ENCODE measurements at places on chromosomes 5 and 9. TPM values are rescaled to one million over a fixed set of nuclear protein-coding genes. Genes with fewer than 3 reads are reported as not detected.

PTGR1 gene
- 46.3 TPM for total RNA-seq

PCDH1 gene
- total RNA-seq: 5.1 TPM

CSF1R gene
- total RNA-seq: 0.27 TPM

DDX46 gene
- total RNA-seq: 61.7 TPM

NR5A1 gene
- 0.25 TPM for total RNA-seq

PRSS3 gene
- total RNA-seq: not detected

CRHBP gene
- 5.3 TPM for total RNA-seq

GRCh38 chr5:100841358-100842076, 61.6 kb downstream of the ST8SIA4 start:
- H3K36me3 ChIP-seq: no peaks in the 10 kb centered on the region
- no peak overlapping the region for H3K27ac ChIP-seq
- DNase-seq: no peak
- peaks cover 1% of the 10 kb centered on the region for H3K27me3 ChIP-seq

DNA sequence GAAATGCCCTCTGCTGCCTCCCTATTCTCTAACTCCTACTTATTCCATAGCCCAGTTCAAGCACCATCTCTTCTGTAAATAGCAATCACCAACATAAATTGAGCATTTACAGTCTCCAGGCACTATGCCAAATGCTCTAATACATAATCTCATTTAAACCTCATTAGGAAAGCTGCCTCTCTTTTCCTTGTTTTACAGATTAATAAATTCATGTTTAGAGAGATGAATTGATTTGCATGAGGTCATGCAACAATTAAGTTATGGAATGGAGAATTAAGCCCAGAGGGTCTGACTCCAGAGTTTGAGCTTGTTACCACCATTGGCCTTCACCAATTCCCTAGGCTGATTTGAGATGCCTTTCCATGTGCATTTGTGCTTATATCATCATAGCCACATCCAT, 23.4 kb upstream of the RFX3 start:
- no peak overlapping the region for H3K27ac ChIP-seq
- DNase-seq: no peak
- H3K36me3 ChIP-seq: peaks cover 5% of the 10 kb centered on the region
- H3K27me3 ChIP-seq: no peaks in the 10 kb centered on the region

DNA sequence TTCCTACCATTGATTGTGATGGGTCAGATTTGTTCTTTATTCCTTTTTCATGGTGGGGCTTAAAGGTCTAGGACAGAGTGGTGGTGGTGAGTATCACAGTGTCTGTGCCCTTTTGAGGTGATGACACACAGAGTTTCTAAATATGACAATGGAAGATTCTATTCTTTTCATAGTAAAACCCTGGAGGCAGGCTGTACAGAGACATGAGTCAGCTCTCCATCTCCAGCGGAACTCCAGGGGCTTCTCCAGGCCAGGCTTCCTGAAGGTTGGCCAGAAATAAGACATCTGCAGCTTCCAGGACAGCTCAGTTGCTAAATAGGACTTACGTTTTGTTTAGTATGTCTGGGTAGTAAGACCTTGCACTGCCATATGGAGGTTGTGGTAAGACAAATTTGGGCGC, 229.5 kb downstream of the CD180 start:
- DNase-seq: no peak
- no peaks in the 10 kb centered on the region for H3K36me3 ChIP-seq
- peaks cover 4% of the 10 kb centered on the region for H3K4me1 ChIP-seq
- no peak overlapping the region for H3K4me3 ChIP-seq
- H3K27ac ChIP-seq: no peak overlapping the region
- H3K27me3 ChIP-seq: no peaks in the 10 kb centered on the region

GRCh38 chr5:65061974-65062353, 293.2 kb downstream of the CWC27 start:
- H3K4me1 ChIP-seq: peaks cover 44% of the 10 kb centered on the region
- DNase-seq: no peak
- H3K4me3 ChIP-seq: no peak overlapping the region
- no peak overlapping the region for H3K27ac ChIP-seq

- no peaks in the 10 kb centered on the region for H3K36me3 ChIP-seq
- no peak for DNase-seq
- peaks cover 8% of the 10 kb centered on the region for H3K4me1 ChIP-seq
- H3K27me3 ChIP-seq: peaks cover 1% of the 10 kb centered on the region
- H3K4me3 ChIP-seq: no peak overlapping the region
- H3K27ac ChIP-seq: no peak overlapping the region
Observed at GRCh38 chr5:170333161-170333910, 35.8 kb upstream of the LCP2 start.

DNA sequence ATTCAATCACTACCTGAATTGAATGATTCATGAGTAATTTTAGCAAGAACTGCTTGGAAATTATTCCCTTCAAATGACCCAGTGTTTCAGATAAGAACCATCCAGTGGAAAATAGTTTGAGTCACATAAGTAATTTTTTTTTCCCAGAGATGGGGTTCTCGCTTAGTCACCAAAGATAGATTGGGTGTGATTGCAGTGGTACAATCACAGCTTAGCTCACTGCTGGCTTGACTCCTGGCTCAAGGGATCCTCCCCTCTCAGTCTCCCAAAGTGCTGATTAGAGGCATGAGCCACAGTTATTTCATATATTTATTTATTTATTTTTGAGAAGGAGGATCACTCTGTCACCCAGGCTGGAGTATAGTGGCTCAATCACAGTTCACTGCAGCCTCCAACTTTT, 574.5 kb upstream of the ARRDC3 start:
- H3K27me3 ChIP-seq: no peaks in the 10 kb centered on the region
- DNase-seq: no peak
- H3K4me3 ChIP-seq: no peak overlapping the region
- peaks cover 6% of the 10 kb centered on the region for H3K4me1 ChIP-seq
- no peaks in the 10 kb centered on the region for H3K36me3 ChIP-seq

DNA sequence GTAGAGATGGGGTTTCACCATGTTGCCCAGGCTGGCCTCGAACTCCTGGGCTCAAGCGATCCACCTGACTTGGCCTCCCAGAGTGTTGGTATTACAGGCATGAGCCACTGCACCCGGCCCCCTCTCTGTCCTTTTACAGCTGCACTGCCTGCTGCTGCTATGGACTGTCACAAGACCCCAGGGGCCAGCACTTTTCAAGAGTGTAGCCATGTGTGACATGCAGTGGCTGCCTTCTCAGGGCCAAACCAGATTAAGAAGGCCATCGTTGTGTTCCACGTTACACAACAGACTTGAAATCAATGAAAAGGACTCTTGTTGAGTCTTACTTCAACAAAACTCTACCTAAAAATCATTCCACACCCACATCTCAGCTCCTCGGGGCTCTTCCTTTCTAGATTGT, 78.9 kb upstream of the ICE1 start:
- no peaks in the 10 kb centered on the region for H3K27me3 ChIP-seq
- H3K27ac ChIP-seq: peak overlapping the region; percentile 36
- H3K36me3 ChIP-seq: peaks cover 2% of the 10 kb centered on the region
- no peak overlapping the region for H3K4me3 ChIP-seq
- H3K4me1 ChIP-seq: peaks cover 55% of the 10 kb centered on the region
- no peak for DNase-seq

GRCh38 chr5:142821733-142822487, 51.7 kb downstream of the ARHGAP26 start:
- H3K4me1 ChIP-seq: peaks cover 12% of the 10 kb centered on the region
- H3K36me3 ChIP-seq: no peaks in the 10 kb centered on the region
- no peak for DNase-seq
- no peaks in the 10 kb centered on the region for H3K27me3 ChIP-seq
- H3K4me3 ChIP-seq: no peak overlapping the region
- H3K27ac ChIP-seq: no peak overlapping the region

- H3K27me3 ChIP-seq: no peaks in the 10 kb centered on the region
- no peak overlapping the region for H3K4me3 ChIP-seq
- H3K27ac ChIP-seq: no peak overlapping the region
Observed at GRCh38 chr5:94196953-94197352, 421.5 kb downstream of the KIAA0825 start.

GRCh38 chr9:124299515-124300090, 41.9 kb downstream of the NEK6 start:
- H3K4me3 ChIP-seq: no peak overlapping the region
- no peaks in the 10 kb centered on the region for H3K36me3 ChIP-seq
- peaks cover 36% of the 10 kb centered on the region for H3K4me1 ChIP-seq
- H3K27me3 ChIP-seq: no peaks in the 10 kb centered on the region
- no peak overlapping the region for H3K27ac ChIP-seq

GRCh38 chr5:137195483-137195882, 303.6 kb downstream of the SPOCK1 start:
- DNase-seq: no peak
- H3K36me3 ChIP-seq: no peaks in the 10 kb centered on the region
- H3K4me1 ChIP-seq: no peaks in the 10 kb centered on the region
- H3K27ac ChIP-seq: no peak overlapping the region
- H3K27me3 ChIP-seq: peaks cover 45% of the 10 kb centered on the region

DNA sequence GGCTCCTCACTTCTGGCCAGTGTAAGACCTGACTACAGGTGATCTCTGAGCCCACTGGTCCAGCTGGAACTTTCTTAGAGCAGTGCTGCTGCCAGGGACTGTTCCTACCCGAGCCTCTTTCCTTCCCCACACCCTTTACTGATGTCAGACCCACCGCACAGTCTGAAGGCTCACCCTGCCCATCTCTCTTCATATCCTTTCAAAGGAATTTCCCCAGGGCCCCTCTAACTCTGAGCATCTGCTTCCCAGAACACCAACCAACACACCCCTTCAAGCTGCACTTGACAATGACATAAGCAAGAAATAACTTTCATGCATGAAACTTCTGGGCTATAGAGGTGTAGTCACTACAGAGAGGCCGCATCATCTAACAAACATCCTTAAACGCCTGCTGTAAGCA, 119.6 kb downstream of the GABBR2 start:
- H3K4me3 ChIP-seq: no peak overlapping the region
- no peaks in the 10 kb centered on the region for H3K4me1 ChIP-seq
- no peak overlapping the region for H3K27ac ChIP-seq
- peaks cover 42% of the 10 kb centered on the region for H3K27me3 ChIP-seq
- DNase-seq: no peak
- no peaks in the 10 kb centered on the region for H3K36me3 ChIP-seq

DNA sequence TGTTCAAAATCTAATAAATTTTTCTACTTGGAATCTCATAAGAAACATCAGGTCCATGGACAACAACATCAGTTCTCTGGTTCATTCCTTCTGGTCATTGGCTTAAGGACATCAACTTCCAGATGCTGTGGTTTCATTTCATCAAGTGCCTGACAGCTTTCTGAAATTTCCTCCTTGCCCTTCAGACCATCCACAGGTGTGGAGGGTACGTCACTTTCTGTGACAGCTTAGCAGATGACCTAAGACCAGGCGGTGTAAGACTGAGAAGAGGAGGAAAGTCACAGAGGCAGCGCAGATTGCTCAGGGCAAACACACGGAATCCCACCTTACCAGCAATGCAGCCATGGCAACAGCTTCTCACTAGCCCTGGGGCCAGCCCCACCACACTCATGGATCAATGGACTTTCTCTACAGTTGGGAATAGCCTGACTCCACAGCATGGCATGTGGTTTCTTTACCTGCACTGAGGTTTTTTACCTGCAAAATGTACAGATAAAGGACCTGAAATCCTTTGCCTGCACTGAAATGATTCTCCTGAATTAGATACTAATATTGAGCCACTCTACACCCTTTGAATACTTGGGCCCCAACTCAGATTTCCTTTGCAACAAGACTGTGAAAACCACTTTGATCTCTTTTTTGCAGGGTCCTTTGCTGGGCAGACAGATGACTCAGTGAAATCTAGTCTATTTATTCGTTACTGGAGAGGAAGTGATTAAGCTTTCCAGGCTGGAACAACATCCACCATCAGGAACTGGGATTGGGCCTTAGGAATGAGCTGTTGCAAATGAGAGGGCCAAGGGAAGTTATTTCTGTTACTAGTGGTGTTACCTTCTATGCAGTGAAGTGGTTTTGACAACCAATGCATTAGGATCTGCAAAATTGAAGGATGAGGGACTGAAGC, 26.9 kb downstream of the TICAM2 start:
- H3K27ac ChIP-seq: no peak overlapping the region
- H3K4me1 ChIP-seq: no peaks in the 10 kb centered on the region
- DNase-seq: no peak
- H3K4me3 ChIP-seq: no peak overlapping the region
- peaks cover 3% of the 10 kb centered on the region for H3K36me3 ChIP-seq

GRCh38 chr9:14389657-14390056, 75.7 kb upstream of the NFIB start:
- H3K27ac ChIP-seq: peak overlapping the region; percentile 13
- H3K4me3 ChIP-seq: no peak overlapping the region
- H3K4me1 ChIP-seq: peaks cover 29% of the 10 kb centered on the region

DNA sequence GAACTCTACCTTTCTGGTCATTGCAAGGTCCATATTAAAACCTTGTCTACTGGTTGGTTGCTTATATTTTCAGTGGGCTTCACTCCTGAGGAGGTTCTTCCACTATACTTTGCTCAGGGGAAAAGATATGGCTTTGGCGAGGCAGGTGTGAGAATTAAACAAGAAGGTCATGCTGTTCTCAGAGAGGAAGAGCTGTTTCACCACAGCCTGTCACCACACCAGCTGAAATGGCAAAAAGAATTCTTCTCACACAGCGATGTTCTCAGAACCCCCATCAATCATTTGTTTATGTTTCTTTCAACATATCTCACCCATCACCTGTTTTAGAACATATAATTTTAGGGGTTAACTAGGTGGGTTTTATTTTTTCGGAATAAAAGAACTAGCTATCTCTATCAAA, 38.6 kb downstream of the CAPSL start:
- no peak for DNase-seq
- no peaks in the 10 kb centered on the region for H3K4me1 ChIP-seq
- H3K27ac ChIP-seq: no peak overlapping the region
- H3K27me3 ChIP-seq: peaks cover 2% of the 10 kb centered on the region
- H3K36me3 ChIP-seq: no peaks in the 10 kb centered on the region

DNA sequence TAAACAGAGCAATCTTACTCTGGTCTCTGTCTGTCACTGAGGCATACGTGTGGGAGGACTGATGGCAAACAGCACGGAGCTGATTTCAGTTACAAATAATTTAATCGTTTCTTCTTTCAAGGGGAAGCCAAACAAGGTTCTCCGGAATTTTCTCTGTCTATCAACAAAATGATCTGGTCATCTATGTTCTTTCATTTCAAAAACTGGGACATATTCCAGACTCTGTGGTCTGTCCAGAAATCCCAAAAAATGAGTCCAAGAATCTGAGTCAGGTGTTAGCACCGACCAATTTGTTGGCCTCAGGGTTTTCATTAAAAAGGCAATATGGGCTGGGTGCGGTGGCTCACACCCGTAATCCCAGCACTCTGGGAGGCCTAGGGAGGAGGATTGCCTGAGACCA, 69.9 kb upstream of the ZNF608 start:
- no peak overlapping the region for H3K4me3 ChIP-seq
- H3K4me1 ChIP-seq: peaks cover 16% of the 10 kb centered on the region
- no peaks in the 10 kb centered on the region for H3K27me3 ChIP-seq
- no peak for DNase-seq

- DNase-seq: no peak
- H3K27me3 ChIP-seq: no peaks in the 10 kb centered on the region
- no peak overlapping the region for H3K4me3 ChIP-seq
- H3K36me3 ChIP-seq: peaks cover 15% of the 10 kb centered on the region
Observed at GRCh38 chr9:33471361-33471760, 2.4 kb downstream of the NOL6 start.

- H3K27me3 ChIP-seq: peaks cover 2% of the 10 kb centered on the region
- H3K27ac ChIP-seq: no peak overlapping the region
- DNase-seq: no peak
- H3K36me3 ChIP-seq: no peaks in the 10 kb centered on the region
Observed at GRCh38 chr5:137778772-137779564, 24.8 kb upstream of the HNRNPA0 start.

- H3K4me3 ChIP-seq: no peak overlapping the region
- peaks cover 26% of the 10 kb centered on the region for H3K4me1 ChIP-seq
- H3K27me3 ChIP-seq: peaks cover 10% of the 10 kb centered on the region
- no peak for DNase-seq
- H3K36me3 ChIP-seq: no peaks in the 10 kb centered on the region
Observed at GRCh38 chr5:147860641-147861025, 17.9 kb upstream of the SCGB3A2 start.

Data from mesothelial cell of epicardium (in vitro differentiated cells).